Cardiac muscle cell (in vitro differentiated cells and primary cell): ENCODE measurements at places on chromosomes 11 and 22.

DNA sequence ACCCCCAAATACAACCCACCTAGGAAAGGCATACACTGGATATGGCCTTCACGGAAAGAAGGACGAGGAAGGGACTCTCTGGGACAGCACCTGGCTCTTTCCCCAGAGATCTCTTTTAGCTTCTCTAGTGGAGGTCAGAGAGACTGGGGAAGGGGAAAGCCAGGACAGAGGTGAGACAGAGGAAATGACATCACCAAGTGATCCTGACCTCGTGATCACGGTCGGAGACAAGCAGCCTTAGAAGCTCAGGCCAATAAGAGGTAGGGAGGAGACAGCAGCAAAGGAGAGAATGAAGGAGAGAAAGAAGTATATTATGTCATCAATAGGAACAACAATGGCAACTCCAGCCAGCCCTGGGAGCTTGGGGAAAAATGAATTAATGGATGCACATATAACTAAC lies 15.4 kb upstream of the TMPRSS13 start:
- no peak for DNase-seq

DNA sequence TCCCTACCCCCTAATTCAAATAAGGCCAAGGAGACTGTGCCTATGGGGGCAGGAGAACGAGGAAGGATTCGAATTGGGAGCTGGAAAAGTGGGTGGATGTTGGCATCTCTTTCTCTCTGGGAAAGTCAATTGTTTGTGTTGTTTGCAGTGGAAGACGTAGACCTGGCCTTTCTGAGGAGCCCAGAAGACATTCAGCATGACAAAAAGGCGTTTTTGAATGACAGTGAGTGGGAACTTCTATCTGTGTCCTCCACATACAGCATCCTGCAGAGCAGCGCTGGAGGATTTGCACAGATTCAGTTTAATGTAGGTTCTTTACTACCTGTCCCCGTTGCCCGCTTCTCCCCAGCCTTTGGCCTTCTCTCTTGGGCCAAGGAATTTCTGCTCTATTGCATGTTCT lies 28.2 kb downstream of the HTR3B start:
- no peak for DNase-seq

DNA sequence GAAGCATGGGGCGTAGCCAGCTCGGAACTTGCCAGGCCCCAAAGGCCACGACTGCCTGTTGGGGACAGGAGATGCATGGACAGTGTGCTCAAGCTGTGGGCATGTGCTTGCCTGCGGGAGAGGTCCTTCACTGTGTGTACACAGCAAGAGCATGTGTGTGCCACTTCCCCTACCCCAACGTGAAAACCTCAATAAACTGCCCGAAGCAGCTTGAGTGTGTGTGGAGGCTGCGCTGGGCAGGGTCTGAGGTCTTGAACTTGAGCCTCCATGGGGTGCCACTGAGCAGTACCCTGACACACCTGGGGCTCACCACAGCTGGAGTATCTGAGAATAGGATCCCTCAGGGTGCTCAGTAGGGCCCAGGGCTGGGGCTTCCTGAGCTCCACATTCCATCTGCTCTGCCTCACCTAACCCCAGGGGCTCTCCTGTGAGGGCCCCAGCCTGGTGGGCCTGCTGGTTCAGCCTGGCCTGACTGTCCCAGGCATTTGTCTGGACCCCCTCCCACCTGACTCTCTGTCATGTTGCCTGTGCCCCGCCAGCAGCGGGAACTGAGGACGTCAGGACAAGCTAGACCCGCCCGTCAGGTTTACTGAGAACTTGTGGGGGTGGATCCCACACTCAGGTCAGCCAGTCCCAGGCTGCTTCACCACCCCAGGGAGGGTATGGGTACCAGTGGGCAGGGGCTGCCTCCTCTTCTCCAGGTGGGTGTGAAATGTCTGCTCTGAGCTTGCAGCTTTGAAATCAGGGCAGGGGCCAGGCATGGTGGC lies 3.2 kb downstream of the RASSF7 start:
- DNase-seq, result no peak

DNA sequence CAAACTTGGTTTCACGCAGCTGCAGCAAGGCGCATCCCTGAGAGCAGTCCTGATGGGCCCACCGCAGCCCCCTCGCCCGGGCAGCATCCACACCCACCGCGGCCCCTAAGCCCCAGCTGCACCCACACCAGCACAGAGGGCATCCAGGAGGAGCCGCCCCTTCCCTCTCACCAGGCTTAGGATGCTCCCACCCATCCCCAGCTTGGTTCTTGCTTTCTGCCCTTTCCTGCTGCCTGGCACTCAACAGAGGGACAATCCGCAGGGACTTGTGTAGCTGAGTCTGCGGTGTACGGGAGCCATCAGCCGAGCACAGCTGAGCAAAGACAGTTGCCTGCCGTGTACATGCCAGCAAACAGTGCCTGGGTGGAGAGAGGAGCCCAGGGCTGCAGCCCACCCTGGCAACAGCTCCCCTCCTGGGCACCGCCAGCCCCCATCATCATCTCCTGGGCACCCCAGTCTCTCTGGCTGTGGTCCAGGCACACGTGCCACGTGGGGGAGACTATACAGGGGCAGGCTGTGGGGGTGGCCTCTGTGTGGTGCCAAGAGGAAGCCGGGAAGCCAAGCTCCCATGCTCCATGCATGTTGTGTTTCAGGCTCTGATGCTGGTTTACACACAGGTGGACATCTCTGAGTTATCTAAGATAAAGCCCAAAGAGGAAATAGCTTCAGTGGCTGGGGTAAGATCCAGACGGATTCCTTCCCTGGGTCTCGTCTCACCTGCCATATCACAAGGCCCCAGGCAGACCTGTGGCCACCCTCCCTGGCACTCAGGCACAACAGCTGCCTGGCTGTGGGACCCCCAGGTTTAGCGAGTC lies 36.0 kb upstream of the GNB1L start:
- DNase-seq, result no peak

GRCh38 chr11:11306855-11307254 lies 46.2 kb downstream of the CSNK2A3 start:
- DNase-seq, result peak; percentile 28

- peak; percentile 84 for DNase-seq
Observed at GRCh38 chr11:12043959-12044791, 35.7 kb upstream of the DKK3 start.

DNA sequence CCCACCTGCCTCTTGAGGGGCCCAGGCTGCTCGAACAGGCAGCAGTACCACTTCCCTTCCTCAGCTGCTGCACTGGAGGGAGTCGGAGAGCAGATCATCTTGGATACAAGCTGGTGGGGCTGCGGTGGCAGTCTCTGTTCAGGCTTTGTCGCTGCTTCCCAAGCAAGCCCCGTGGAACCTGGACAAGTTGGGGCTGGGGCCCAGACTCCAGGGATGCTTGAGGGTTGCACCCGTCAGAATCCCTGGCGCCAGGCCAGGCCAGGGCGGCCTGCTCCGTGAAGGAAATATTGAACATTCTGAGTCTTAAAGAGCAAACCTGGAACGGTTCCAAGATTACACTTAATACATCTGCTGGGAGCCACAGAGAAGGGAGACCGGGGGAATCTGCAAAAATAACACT lies 310.1 kb upstream of the SORL1-AS1 start:
- peak; percentile 68 for DNase-seq

DNA sequence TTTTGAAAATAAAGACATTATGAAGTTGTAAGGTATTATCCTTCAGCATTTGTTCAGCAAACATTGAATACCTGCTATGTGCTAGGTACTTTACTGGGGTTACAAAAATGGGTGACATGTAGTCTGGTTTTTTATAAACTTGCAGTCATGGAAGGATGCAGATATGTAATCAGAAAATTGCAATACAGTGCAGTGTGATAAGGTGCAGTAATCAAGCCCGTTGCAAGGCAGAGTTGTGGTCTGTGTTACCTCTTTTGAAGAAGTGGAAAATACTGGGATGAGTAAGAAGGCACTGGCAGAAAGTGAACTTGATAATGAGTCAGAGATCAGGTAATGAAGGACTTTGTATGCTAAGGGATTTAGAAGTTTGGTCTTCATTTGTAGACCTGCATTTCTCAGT lies 8.1 kb downstream of the FBXO7 start:
- no peak for DNase-seq

DNA sequence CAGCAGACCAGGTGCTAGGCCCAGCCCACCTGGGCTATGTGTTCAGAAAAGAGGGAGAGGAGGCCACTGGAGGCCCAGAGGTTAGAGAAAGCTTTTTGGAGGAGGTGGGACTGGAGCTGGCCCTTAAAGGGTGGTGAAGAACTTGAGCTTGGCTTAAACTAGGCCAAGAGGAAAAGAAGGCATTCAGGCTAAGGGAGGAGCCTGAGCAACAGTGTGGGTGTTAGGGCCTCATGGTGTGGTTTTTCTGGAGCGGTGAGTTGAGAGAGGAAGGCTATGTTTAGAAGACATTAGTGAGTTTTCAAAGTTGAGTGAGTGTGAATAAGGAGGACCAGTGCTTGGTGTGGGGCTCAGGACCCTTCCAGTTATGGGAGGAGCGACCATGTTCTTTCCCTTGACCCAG lies 6.2 kb downstream of the TAF6L start:
- DNase-seq, result no peak

- no peak for DNase-seq
Observed at GRCh38 chr11:12674571-12674935, 332 bp downstream of the TEAD1 start.

GRCh38 chr11:73072935-73073481 lies 69.1 kb downstream of the FCHSD2 start:
- peak; percentile 57 for DNase-seq

DNA sequence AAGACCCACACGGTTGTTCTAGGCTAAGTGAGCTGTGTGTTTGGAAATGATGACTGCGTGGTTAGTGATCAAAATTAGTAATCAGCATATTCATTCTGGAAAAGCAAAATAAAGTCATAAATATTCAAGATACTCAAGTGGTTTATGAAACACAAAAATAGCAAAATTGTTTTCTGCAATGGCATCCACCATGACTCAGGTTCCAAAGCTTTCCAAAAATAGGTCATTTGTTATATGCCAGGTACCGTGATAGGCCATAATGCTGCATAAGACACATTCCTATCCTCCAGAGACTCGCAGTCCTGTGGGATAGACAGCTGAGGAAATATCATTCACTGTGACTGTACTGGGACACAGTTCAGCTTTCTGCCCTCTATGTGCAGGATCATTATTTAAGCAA lies 2.4 kb upstream of the ATL3 start:
- DNase-seq, result no peak

DNA sequence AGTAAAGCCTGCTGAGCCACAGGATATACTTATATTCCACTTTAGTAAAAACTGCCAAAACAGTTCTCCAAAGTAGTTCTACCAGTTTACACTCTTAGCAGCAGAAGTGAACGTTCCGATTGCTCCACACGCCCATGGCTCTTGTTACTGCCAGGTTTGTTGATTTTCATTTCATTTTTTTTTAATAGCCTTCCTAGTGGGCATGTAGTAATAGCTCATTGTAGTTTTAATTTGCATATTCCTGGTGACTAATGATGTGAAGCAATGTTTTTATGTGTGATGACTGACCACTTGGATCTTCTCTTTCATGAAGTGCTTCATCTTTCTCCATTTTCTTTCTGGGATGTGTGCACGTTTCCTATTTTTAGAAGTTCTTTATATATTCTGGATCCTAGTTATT lies 4.8 kb upstream of the C11orf97 start:
- DNase-seq, result no peak

GRCh38 chr11:12182302-12182675 lies 71.9 kb downstream of the MICAL2 start:
- DNase-seq, result no peak

- no peak for DNase-seq
Observed at GRCh38 chr11:118918686-118919280, 6.9 kb downstream of the BCL9L start.

GRCh38 chr22:19988965-19989724 lies 27.5 kb downstream of the ARVCF start:
- DNase-seq, result no peak

DNA sequence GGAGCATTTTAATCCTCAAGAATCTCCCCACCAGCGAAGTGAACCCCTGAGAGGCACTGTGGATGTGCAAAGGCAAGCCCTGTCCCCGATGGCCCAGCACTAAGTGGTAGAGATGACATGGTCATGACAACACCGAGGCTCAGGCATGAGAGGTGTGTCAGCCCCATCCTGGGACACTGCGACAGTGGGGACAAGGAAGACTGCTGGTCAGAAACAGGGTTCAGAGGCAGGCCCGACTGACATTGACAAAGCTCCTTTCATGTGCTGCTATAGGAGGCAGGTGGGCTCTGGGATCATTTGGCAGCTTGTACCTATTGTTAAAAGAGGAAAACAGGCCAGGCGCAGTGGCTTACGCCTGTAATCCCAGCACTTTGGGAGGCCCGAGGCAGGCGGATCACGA lies 54.3 kb upstream of the MYEOV start:
- DNase-seq, result no peak

GRCh38 chr11:119320776-119321524 lies 4.0 kb upstream of the MCAM start:
- DNase-seq, result peak; percentile 79

GRCh38 chr22:36233796-36234195 lies 5.5 kb downstream of the APOL2 start:
- DNase-seq, result no peak

GRCh38 chr11:121463689-121464335 lies 11.0 kb upstream of the SORL1-AS1 start:
- no peak for DNase-seq

GRCh38 chr22:46482056-46482675 lies 55.3 kb downstream of the CELSR1 start:
- DNase-seq, result no peak

DNA sequence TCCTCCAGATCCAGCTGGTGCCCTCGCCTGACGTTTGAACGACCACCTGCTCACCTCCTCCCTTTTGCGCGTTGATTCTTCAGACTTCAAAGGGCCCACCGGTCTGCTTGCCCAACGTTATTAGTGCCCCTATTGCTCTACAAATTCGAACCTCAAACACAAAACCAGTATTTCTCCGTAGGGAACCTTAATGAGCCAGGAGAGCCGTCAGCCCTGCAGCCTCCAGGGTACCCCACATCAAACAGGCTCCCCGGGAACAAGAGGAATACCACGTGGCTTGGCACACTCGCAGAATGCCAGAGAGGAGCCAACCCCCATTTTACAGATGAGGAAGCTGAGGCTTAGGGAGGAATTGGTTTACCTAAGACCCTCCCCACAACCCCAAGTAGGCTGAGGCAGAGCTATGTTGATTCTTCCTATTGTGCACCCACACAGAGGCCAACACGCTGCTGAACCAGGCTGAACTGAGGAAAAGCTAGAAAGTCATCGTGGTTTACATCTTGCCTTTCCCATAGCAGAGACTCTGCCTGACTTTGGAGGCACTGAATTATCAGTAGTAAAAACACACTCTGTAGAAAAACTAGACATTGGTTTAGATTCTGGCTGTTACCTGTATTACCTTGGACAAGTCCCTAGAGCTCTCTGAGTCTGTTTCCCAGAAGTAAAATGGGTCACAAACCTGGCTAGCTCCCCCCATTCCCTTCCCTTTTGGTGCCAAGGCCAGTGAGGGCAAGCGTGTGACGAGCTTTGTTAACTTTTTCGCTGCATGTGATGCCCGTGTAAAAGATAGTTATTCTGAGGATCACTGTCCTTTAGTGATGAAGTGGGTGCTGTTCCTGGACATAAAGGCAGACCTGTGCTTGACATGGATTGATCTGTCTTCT lies 764 bp downstream of the TKFC start:
- DNase-seq, result no peak

DNA sequence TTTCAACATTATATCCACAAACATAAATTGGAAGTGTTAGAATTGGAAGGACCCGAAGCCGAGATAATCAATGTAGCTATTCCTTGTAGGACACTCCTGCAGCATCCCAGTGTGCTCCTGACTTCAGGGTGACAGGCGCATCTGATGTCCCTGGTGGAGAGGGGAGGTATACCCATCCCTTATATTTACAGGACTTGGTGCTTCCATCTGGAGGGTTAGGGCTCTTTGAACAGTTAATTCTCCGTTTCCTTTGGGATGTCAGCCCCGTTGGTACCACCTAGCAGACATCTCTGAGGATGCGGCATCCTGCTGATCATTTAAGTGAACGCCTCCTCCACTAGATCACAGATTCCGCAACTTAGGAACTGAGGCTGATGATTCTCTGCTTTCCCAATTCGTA lies 451.3 kb downstream of the OPCML start:
- no peak for DNase-seq
